ENCODE measurements at places on chromosomes 1 and 21.

DNA sequence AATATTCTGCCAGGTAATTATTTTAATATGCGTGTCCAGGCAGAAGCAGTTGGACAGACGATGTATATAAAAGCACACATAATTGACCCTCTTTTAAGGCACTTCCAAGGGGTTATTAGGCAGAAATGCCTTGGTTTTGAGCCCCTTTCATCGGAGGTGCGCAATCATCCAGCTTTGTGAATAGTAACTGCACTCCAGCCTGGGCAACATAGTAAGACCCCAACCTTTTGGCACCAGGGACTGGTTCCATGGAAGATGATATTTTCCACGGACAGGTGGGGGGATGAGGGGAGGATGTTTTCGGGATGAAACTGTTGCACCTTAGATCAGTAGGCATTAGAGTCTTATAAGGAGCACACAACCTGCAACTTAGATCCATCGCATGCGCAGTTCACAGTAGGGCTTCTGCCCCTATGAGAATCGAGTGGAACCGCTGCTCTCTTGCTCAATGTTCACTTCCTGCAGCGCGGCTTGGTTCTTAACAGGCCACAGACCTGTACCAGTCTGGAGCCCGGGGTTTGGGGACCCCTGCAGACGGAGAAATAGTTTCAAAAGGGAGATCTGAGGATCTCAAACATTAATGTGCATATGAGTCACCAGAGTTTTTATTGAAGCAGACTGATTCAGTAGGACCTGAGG lies 1.8 kb upstream of the MCOLN2 start:
- DNase-seq: peak; percentile 68

DNA sequence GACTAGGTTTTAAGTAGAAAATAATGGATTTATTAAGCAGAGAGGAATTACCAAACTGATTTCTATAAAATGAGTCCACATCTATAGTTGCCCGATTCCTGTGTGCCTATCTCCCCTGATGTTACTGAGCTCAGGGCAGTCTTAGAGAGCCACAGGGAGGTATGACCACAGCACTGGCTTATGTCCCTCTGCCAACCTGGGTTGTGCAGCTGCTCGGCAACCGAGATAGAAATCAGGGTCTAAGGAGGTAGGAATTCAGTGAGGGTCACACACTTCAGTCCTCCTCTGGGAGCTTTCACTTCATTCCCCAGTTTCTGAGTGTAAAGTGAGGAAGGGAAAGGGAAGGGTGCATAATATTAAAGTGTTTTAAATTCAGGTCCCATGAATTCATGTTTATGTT lies 386.8 kb downstream of the KCNH1 start:
- DNase-seq: no peak

DNA sequence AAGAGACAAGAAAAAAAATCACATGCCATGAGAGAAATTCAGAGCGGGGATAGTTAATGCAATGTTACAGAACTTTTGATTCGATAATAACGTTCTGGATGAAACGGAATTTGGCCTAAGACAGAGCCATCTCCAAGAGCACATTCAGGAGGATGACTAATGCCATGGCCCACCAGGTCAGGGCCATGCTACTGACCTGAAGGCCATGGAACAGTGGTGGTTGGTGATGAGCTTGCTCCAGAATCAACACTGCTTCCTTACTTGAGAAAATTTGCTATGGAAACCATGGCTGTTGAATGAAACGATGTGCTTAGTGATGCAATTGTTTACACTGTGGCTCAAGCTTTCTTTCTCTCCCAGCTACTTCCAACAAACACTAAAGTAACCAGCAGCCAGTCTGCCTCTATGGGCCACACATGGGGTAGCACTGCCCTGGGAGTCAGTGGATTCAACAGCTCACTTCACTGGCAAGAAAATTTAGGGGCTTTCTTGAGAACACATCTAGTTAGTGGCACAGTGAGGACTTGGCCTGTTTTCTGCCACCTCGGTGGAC lies 299.1 kb downstream of the PCP4 start:
- no peak for DNase-seq

DNA sequence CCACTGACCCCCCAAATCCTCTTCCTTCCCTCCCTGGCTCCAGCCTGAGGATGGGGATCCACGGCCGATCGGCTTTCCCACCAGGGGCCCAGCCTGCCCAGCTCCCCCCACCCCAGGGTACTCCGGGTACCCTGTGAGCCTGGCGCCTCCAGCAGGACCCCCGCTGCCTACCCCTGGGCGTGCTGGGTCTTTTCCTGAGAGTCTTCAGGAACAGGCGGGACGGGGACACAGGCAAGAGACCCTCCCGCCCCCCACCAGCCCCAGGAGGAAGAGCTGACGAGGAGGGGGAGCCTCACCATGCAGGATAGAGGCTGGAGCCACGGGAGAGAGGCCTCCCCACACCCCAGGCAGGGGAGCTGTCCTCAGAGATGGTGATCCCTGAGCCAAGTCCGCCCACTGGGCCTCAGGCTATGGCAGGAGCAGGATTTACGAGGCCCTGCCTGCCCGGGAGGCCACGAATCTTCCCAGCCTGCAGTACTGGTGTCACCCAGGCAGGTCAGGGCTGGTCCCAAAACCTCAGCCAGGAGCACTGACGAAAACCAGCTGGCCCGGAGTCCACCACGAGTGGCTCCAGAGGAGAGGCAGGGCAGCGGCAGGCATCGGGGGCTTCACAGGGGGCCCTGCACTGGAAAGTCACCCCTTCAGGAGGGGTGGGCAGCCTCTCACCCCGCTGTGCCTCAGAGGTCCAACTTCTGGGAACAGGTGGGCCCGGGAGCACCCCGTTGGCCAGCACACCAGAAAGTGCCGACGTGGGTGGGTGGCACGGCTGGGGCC lies 58.0 kb downstream of the MEGF6 start:
- DNase-seq: no peak

- no peak for DNase-seq
Measured at GRCh38 chr1:91876781-91877573, 9.0 kb downstream of the TGFBR3 start.

GRCh38 chr1:204272505-204272904 lies 58.7 kb upstream of the GOLT1A start:
- no peak for DNase-seq

GRCh38 chr1:161031874-161032273 lies 6.9 kb downstream of the TSTD1 start:
- no peak for DNase-seq

- no peak for DNase-seq
Measured at GRCh38 chr21:30880914-30881313, 466 bp downstream of the KRTAP11-1 start.

- DNase-seq: no peak
Measured at GRCh38 chr21:40053007-40053406, 185.8 kb downstream of the PCP4 start.

DNA sequence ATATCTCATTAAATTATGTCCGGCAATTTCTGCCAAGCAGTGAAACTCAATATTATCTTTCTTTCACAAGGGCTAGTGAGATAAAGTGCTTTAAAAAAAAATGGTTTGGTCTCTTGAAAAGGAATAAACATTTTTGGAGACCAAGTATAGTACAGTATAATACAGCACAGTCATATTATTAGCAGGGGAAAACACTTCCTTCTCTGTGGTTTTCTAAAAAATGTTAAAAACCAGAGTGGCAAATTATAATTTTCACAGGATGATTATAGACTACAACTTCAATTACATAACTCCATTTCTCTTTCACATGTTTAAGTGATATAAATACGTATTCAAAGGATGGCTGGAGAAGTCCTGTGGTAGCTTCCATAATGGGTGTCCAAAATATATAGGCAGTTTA lies 170.3 kb upstream of the DMRTA2 start:
- DNase-seq: no peak

DNA sequence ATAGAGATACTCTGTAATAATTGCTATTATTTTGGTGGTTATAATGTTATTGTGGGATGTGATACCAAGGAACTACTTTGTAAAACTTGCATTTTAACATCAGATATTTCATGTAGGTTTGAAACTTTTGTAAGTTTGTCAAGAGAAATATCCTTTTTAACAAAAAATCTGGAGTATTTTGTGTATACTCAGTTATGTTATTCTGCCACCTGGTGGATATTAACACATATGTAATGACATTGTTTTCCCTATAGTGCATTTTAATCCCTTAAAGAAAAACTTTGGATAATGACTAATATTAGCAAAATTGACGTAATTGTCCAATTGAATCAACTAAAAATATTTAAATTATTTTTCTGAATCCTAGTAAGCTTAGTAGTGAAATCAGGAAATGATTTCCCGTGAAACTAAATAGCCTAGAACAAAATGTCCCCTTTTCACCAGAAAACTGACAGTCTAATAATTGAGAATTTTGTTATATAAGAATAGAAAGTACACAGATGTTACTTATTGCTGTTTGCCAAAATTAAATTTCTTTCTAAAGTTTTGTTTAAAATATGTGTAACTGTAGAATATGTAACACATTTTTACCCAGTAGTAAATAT lies 39.6 kb downstream of the KCTD3 start:
- no peak for DNase-seq

DNA sequence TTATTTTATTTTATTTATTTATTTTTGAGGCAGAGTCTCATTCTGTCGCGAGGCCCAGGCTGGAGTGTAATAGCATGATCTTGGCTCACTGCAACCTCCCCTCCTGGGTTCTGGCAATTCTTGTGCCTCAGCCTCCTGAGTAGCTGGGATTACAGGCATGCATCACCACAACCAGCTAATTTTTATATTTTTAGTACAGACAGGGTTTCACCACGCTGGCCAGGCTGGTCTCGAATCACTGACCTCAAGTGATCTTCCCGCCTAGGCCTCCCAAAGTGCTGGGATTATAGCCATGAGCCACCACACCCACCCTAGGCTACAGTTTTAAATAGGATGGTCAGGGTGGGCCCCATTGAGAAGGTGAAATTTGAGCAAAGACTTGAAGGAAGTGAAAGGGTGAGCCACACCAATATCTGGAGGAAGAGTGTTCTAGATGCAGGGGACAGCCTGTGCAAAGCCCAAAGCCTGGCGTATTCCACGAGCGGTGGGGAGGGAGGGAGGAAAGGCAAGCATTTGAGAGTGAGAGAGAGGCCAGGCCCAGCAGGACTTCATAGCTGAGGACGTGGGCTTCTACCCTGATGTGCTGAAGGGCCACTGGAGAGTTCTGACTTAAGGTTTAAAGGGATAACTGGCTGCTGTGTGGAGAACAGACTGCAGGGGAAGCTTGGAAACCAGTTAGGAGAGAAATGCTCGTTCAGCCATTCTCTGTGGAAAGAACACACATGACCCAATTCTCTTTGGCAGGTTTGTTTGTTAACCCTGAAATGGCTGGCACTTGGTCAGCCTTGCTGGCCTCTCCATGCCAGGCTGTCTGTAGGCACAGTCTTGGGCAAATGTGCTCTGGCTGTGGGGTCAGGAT lies 62.6 kb upstream of the FAM20B start:
- DNase-seq: no peak

DNA sequence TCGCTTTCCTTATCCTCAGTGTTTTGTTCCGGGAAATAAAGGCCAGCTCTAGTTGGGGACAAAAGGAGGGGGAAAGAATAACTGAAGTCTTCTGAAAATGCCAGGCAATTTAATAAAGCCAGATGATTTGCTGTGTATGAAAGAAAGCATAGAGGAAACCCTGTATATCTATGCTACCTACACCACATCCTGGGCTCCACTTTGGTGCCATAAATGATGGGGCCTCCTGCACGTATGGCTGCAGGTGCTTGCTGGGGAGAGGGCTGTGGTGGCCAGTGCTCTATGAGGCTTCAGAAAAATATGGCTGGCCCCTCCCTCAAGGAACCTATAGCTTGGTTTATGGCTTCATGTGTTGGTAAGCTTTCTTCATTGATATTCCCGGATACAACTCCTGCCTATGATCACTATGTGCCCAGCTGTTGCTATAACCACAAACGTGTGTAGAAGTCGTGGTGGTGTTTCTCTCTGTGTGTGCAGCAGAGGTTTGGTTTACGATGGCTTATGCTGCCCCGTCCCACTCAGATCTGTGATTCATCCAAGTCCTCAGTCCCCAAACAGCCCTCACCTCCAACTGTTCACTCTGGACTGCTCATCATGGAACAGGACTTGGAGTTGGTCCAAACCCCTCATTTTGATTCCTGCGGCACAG lies 59.5 kb downstream of the BACE2 start:
- no peak for DNase-seq

GRCh38 chr1:99590578-99591209 lies 55.2 kb upstream of the PALMD start:
- no peak for DNase-seq

DNA sequence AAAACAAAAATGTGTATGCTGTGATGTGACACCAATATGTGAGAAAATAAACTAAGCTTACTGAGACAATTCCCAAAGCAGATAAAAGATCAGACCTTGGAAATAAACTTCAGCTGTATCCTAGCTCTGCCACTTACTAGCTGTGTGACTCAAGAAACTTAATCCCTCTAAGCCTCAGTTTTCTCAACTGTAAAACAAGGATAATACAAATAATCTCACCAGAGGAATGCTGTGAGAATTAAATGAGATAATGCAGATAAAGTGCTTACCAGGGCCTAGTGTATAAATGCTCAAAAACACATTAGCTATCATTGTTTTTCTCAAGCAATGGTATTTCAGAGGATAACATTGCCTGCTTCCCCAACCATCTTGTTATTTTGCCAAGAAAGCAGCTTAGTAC lies 2.1 kb downstream of the HEATR1 start:
- no peak for DNase-seq

GRCh38 chr1:76470166-76470565 lies 395.6 kb downstream of the ST6GALNAC3 start:
- no peak for DNase-seq

GRCh38 chr1:54230507-54231339 lies 30.8 kb downstream of the MRPL37 start:
- DNase-seq: no peak

DNA sequence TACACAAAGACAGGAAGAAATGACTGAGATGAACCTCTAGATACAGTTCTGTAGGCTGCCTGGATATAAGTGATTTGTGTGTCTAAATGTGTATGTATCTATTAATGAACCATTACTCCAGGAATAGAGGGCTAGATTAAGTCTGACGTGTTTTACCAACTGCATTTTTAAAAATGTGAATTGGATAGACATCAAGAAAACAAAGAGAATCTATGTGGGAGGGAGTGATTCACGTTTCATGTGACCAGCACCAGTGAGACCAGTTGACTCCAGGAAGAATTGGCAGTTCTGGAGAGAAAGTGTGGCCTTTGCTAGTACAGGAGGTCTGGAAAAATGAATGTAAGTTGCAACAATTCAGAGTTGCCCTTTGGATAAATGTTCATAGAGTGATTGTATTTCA lies 53.4 kb upstream of the RGS21 start:
- no peak for DNase-seq

DNA sequence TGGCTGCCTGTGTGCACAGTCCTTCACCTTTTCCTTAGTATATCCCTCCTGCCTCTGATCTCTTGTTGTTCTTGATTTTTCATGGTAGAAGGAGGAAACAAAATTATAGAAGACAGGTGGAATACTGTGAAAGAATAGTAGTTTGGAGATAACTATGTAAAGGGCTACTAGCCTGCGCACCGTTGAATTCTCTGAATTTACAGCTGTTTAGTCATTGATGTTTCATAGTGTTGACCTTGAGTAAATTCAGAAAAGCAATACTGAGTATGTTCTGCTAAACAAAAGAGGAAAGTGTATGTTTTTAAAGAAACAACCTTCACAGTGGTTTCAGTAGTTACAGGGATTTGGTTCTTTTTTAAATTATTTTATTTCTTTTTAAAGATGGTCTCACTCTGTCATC lies 18.1 kb downstream of the CAMTA1 start:
- no peak for DNase-seq

All from CD4-positive, alpha-beta T cell treated with Interleukin-17A for 4 hours (primary cell).